ENCODE measurements at places on chromosomes 12 and 14.

DNA sequence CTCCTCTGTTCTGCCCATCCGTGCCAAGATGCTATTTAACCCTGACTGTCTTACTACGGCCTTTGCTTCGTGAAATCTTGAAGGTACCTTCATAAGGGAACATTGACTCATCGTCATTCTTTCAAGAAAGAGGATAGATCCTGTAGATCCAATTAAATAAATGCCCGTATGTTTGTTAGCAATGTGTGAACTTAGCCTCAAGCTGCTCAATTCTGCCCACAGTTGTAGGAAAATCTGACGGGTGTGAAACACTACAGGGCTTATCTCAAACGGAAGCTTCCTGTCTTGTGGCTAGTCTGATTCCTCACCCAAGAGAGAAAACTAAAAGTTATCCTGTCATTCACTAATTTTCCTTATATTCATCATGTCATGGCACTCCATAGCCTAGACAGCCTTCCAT is 168.0 kb upstream of the TBX3 start:
- no peak for DNase-seq

DNA sequence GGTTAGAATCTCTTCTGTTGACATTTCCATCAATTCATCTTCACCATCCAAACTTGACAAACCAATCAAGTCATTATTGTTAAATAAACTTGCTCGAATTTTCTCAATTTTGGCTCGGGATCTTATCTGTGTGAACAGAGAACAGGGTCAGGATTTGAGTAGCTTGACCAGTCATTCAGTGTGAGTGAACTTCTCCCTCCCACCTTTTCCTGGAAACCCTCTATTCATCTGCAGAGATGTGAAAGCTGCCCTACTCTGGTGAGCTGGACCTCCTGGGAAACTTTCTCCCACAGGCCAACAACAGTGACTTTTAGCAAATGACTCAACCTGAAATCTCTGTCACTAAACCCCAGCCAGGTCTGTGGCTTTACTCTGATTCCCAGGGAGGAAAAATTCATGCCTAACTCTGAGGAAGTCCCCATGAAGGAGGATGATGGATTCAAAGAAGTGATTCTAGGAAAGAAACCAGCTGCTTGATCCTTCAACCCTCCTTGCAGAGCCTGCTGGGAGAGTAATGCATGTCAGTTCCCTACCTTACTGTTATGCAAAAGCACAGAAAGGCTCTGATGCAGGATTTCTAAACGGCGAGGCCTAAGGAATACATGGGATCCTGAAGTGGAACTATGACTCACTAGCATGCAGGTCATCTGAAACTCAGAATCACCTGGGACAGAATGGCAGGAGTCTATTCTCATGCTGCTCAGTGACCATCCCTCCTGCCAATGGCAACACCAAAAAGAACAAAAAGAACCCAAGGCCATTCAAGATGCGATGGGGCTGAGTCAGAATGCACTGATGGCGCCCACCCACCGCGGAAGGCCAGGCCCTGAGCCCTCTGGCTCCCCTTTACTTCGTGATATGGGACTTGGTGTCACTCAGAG is 58.0 kb downstream of the TRAFD1 start:
- no peak for DNase-seq

GRCh38 chr12:24947541-24948419 is 1.1 kb downstream of the BCAT1 start:
- DNase-seq, result no peak

- peak; percentile 25 for DNase-seq
Measured at GRCh38 chr12:18798535-18799361, 60.8 kb downstream of the CAPZA3 start.

GRCh38 chr14:96445844-96446710 is 54.1 kb downstream of the AK7 start:
- DNase-seq, result no peak

DNA sequence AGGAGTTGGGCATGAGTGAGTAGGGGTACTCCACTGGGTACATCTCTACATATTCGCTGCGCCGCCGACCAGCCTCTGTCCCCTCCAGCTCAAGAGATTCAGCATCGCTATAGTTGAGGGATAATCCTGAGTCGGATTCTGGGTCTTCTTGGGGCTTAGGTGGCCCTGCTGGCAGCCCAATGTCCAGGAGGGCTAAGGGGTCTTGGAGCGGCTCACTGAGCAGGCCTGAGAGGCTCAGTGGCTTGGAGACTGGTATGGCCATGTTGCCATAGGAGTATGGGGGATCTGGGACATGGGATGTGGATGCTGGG is 7.9 kb downstream of the NFE2 start:
- no peak for DNase-seq

GRCh38 chr14:77014004-77014604 is 14.4 kb downstream of the IRF2BPL start:
- no peak for DNase-seq

DNA sequence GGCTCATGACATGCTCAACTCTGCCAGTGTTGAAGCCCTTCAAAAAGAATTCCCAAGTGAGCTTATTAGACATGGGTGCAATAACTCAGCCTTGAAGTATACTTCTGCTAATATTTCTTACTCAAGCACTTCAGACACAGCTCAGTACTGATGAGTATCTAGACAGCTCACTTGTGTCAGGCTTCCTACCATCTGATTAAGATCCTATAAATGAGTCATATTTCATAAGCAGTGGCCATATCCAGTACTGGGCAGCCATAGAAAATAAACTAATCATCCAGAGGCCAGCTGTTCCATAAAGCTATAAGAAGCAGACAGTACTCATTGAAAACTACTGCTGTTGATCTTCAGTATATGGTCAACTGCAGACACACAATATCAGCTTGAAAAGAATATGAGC is 12.9 kb downstream of the FSCB start:
- DNase-seq, result no peak

GRCh38 chr14:102043251-102044025 is 43.4 kb downstream of the HSP90AA1 start:
- no peak for DNase-seq

DNA sequence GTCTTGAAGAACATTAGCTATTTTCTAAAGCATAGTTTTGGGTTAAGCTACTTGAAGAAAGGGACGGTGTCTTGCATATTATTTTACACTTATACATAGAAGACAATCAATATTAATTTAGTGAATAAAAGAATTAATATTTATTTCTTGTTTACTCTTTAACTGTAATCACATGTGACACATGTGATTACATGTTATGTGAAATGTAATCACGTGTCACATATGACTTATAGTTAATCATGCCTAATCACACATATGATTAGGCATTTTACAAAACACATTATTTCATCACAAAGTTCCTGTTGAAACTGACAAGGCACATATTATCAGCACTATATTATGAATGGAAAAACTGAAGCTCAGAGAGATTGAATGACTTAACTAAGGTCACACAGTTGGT is 4.8 kb downstream of the PAH start:
- no peak for DNase-seq

All from Calu3 (cell line).